ENCODE measurements at places on chromosomes 4 and X.

GRCh38 chr4:121094297-121094966 is 22.1 kb upstream of the NDNF start:
- no peak for DNase-seq

- peak; percentile 15 for DNase-seq
These were observed 39.0 kb downstream of the ENPEP start for GRCh38 chr4:110514889-110515479.

- DNase-seq: peak; percentile 61
These were observed 121.5 kb upstream of the CPEB2 start for GRCh38 chr4:14880805-14881204.

DNA sequence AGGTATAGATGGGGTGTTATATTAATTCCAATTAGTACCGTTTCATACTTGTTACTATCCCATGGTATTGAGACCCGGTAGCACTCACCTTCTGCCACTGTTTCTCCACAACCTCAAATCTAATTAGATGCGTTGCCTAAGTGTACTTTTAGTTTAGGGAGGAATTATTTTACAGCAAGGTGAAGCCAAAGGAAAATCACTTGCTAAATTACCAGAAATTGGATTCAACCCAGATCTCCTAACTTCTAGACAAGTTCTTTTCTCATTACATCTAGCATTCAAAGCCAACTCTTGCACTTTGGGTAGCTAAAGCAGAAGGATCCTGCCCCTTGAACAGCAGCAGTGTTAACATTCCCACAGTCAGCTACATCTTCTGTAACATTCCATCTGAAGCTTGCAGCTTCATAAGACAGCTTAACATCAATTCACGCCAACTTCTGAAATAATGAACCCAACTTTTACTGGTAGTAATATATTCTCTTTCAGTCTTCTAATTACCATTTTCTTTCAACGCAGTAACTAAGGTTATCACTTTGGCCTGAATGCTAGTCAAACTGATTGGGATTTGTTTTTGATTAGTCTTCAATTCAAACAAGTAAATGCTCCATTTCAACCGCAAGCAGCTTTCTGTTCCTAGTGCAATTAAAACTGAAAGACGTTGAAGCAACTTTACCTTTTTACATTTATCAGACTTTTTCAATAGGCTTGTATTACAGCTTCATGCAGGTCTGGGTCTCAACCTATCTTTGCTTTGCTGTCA is 934 bp upstream of the SEC31A start:
- DNase-seq: no peak

DNA sequence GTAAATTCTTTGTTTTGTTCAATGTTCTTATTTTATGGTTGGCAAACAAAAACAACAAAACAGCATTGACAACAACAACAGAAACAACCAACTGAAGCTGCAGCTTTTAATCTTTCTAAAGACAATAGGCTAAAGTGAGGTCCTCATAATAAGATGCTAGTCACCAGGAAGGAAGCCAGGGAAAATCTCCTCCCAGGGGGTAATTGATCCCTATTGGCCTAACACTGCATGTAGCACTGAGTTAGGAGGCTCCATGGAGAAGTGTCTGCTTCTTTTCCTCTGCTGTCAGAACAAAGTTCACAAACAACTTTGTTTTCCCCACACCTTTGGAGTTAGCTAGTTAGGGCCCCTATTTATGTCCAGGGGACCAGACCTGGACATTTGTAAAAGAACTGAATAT is 4.7 kb upstream of the LRAT start:
- no peak for DNase-seq

DNA sequence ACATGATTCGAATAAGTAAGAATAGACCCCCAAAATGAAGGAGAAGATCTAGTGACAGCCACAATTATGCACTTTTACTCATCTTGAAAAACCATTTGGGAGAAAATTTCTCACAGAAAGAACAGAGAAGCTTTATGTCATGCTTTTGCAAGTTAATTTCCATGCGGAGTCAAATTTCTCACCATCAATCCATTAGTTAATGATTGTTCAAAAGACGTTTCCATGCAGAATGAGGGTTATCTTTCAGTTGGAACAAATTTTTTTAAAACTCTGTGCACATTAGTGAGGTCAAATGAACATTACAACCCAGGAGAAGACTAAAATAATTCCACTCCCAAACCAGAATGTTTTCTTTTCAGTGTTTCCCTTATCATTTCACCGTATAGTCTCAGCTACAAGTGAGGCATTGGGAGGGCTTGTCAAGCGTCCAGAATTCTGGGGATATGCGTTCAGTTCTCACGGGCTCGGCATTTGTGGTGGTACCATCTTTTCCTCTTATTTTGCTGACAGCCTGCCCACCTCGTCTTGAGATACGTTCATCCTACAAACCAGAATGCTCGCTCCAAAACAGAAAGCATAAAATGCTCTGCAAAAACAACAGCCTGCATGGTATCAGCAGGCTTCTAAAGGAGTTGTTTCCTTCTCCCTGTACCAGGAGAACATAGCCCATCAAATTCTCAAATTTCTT is 130.8 kb upstream of the TBL1X start:
- DNase-seq: no peak

GRCh38 chr4:108181704-108182103 is 13.0 kb upstream of the LEF1 start:
- no peak for DNase-seq

GRCh38 chrX:130902446-130902782 is 595 bp downstream of the ENOX2 start:
- DNase-seq: no peak

- no peak for DNase-seq
These were observed 194.3 kb upstream of the TENM3 start for GRCh38 chr4:182048871-182049270.

- no peak for DNase-seq
These were observed 944.4 kb upstream of the FTHL17 start for GRCh38 chrX:32016195-32016594.

GRCh38 chr4:55793479-55793878 is 26.1 kb upstream of the EXOC1L start:
- DNase-seq: no peak

GRCh38 chr4:168514249-168514852 is 17.5 kb downstream of the PALLD start:
- DNase-seq: peak; percentile 35

DNA sequence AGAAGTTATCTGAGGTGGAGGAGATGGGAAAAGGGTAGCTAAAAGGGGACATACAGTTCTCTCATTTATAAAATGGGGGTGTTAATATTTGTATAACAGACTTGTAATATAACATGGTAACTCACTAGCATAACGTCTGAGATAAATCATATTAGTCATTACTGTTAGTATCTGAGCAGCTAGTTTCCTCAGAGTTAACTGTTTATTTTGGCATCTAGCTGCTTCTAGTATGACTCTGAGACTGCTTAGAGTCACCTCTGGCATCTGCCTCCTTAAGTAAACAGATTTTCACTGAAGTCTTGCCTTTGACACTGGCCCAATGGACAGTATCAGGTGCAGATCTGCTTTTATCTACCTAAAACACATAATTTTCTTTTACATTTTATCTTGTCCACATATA is 58.1 kb downstream of the SLC30A9 start:
- no peak for DNase-seq

DNA sequence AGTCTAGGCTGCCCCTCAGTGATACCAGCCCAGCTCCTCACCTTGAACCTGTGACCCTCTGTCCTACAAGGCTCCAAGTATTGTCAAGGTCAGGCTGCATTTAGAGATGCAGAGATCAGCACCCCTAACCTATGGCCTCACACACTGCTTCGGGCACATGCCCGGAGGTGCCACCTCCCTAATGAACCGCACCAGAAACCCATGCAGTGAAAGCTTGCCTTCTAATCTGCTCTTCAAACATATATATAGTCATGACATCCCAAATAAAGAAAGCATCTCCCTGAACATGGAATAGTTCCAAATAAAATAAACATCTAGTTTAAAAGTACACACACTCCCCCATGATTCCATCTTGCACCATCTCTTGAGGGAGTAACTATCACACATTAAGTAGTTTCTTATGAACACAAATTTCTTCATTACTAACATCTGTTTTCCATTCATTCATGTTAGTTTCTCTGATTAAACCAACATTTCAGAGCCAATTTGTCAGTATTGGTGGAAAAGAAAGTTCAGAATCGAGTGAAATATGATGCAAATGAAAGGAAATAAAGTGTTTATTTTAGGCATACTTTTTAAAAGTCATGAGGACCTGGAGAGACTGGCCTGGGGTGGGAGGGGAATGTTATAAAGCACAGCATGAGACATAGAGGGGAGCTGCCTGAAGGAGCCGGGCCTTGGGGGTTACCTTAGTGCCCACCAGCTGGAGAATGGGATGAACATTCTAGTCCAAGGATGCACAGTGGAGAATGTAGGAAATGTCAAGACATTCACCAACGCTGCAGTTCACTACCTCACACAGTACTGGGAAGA is 19.2 kb downstream of the CC2D2A start:
- no peak for DNase-seq

DNA sequence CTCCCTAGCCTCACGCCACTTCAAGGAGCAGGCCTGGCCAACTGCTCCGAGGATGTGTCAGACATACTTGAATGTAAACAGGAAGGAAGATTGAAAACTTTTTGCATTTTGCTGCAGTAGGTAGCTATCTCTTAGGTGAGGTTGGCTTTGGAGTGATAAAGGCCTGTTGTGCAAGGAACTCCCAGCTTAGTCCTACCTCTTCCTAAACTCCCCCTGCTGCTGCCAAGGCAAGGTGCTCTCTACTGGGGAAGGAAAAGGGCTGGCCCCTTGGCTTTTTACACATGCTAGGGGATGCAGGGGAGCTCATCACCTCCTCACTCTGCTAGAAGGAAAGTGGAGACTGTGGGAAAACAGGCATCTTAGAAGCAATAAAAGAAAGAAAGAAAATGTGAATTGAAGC is 10.7 kb upstream of the BRS3 start:
- DNase-seq: no peak

DNA sequence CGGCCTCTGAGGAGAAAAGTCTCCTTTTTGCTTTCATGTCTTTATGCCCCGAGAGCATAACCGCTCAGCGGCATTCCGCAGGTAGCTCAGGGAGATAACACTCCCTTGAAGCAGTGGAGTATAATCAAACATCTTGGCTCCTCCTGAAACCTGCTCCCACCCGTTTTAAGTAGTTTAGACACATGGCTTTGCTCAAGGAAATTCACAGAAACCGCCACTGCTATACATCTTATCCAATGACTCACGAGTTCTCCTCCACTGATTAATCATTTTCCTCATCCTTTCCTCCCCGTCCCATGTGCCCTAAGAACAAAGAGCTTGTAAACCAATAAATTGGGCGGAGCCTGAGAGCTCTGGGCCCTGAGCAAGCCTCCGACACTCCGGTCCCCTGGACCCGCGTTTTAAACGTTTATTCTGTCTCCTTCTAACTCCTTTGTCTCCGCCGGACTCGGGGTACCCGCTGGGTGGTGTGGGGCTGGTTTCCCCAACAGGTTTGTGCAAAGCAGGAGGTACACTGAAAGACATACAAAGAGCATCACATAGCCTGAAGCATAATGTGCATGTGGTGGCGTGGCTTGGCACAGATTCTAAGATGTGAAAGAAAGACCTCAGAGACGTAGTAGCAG is 401.2 kb downstream of the TLL1 start:
- no peak for DNase-seq

- DNase-seq: no peak
These were observed 1.5 kb downstream of the EVC start for GRCh38 chr4:5712517-5712916.

DNA sequence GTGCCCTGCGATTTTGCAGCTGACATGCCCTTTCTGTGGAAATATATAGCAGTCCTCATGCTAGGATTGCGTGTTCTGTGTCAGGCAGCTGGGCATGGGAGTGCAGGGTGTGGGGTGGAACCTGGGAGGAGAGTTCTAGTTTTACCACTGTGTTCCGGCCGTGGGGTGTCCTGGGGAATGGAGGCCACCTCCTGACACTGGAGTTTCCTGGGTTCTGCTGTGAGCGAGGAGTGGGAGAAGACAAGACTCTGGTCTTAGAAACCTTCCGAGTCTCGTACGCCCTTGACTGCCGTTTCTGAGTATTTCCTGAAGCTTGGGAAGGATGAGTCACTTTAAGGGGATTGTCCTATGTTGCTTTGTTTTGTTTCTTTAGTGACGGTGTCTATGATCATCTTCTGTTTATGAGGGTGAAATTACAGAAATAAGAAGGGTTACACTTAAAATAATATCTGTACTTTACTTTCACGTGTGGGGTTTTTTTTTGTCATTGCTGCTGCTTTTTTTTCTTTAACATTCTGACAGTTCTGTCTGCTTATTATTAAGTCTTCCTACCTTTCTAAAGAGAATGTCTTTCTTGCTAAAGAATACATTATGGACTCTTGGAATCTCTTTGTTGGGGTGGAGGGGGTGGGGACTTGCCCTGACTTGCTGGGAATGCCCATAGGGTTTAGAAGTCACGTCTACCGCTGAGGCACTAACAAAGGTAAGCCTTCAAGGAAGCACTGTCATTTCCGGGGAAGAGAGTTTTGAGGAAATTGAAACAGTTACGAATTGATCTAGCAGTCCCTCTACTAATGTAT is 19.1 kb downstream of the CD99 start:
- DNase-seq: peak; percentile 72

GRCh38 chr4:185246453-185246852 is 37.1 kb downstream of the SNX25 start:
- DNase-seq: no peak

DNA sequence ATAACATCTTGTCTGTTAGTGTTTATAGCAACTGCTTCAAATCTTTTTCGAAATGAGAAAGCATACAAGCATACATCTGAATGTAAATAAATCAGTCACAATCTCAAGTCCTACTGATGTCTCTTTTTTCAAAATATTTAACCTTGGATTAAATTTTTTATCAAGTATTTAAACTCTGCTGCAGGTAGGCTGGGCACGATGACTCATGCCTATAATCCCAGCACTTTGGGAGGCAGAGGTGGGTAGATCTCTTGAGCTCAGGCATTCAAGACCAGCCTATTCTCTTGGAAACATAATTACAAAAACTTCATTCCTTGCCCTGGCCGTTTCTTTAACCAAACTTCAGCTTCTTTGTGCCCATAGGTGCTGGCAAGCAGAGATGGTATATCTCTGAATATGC is 540.3 kb upstream of the GALNT7 start:
- DNase-seq: no peak

GRCh38 chr4:6917461-6918271 is 8.0 kb downstream of the TBC1D14 start:
- DNase-seq: no peak

DNA sequence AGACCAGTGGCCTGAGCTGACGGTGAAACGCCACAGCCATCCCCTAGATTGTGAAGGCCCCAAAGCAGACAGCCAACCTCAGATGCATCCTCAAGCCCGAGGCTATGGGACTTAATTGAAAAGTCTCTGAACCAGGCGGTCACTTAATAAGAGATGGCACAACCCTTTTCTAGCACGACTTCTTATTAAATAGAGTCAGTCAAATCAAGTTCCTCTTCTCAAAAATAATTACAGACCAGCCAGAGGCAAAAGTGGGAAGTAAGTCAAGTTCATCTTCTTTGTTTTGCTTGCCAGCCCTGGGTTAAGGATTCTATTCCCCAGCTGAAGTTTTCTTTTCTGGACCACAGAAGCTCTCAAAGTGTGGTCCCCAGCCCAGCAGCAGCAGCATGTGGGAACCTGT is 9.7 kb upstream of the SH3KBP1 start:
- DNase-seq: no peak

All from foreskin melanocyte (primary cell).